ENCODE measurements at places on chromosomes 11 and 22. TPM values are rescaled to one million over a fixed set of nuclear protein-coding genes. Genes with fewer than 3 reads are reported as not detected.

KCNJ1 gene
- 0.10 TPM for total RNA-seq

GRCh38 chr11:108901359-108901758 lies 236.5 kb downstream of the DDX10 start:
- no peak for DNase-seq

DNA sequence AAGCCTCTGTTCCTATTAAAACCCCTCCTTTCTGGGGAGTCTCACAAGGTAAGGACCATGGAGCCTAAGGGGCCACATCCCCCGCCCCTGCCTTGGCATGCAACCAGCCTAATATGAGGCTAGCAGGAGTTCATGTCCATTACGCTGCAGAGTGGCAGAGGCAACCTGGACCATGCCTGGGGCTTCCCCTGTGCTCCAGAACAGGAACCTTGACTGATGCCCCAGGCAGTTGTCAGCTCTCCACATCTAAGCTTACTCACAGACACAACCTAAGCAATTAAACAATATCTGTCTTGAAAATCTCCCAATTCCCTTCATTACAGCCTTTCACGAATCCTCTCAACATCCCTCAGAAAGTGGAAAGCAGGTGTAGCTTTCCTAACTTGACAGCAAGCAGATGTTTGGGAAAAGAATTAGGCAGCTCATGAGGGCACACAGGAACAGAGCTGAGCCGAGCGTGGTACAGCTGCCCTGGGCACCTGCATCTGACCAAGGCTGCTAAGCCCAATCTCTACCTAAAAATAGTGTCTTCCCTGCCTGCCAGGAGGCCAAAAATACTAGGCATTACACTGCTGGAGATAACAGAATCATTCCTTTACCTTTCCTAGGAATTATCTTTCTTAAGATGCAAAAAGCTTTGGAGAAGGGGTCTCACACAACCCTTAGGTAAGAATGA lies 20.8 kb downstream of the C11orf71 start:
- no peak for DNase-seq

- DNase-seq, result no peak
These were observed 126.4 kb upstream of the RASSF10 start for GRCh38 chr11:12882670-12883069.

ZNF70 gene
- 1.7 TPM for total RNA-seq

DNA sequence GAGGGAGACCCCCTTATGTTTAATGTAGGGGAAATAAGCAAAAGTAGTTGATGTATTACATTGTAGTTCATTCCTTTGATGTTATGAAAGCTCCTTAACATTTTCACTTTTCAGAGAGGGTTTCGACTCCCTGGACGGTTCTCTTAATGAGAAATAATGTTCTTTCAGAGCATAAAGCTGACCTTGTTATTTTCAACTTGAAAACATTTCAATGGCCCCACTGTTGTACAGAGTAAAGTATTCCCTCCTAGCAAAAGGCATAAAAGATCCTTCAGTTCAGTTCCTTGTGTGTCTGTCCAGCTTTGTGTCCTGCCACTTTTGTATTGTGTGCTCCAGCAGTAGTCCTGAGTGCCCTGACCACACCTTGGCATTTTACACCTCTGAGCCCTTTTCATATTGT lies 63.9 kb downstream of the UVRAG start:
- DNase-seq, result no peak

DNA sequence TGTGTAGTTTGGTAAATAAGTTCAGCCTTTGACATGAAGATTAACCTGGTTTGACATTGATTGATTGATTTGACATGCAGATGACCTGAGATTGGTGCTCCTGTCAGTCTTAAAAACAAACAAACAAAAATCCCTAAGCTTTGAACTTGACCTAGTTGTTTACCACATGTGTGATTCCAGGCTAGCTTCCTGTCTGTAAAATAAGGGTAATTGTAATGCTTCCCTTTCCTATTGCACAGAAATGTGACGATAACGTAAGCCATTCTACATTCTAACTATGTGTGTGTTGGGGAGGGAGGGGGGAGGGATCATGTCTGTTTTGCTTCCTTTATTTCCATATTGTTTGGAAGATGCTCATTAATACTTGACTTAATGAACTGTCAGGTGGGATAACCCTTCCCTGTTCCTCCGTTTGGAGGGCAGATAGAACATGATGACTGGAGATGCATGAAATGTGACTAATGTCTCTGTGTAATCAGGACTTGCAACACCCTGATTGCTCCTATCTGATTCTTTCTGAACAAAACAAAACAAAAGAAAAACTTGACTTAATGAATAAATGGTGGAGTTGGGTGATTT lies 106.1 kb upstream of the CLMP start:
- DNase-seq, result no peak

DNA sequence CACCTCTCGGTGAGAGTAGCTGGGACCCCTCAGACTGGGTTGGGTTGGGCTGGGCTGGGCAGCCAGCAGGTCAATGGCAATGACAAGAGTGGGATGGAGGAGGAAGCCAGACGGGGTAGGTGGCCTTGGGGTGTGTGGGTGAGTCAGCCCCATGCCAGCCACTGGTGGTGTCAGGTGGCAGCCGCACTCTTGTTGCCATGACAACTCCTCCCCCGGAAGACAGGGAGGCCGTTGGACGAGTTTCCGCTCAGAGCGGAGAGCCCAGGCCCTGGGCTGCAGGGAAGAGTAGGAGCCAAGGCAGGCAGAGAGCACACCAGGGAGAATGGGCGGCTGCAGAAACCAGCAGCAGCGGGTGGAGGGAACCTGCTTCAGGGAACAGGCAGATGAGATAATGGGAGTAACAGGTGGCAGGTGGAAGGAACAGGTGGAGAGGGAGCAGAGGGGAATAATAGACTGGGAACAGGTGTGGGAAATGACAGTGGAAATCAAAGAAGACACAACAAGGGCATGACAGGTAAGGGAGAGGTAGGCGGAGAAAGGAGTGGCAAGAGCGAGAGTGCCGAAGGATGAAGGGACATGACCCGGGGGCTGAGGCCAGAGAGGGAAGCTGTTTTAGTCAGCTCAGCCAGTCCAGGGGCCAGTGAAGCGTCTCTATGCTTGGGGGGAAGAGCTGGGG lies 8.7 kb downstream of the SPTBN2 start:
- no peak for DNase-seq

- no peak for DNase-seq
These were observed 86.9 kb upstream of the NNMT start for GRCh38 chr11:114209343-114209742.

DNA sequence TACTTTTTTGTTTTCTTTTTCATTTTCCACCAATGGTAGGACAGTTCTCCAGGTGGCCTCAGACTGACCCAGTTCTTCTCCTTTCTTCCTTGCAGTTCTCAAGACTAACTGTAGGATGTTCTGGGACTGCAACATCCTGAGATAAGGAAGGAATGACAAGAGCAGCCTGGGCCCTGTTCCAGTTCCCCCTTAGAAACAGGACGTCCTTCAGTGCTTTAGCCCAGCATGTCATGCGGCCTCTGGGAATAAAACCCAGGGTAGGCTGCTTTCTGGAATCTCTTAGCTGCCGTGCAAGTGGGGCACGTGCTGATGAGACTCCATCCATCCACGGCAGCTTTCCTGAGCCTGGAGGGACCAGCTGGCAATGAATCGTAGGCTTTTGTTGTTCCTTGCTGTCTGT lies 24.0 kb upstream of the CADM1 start:
- no peak for DNase-seq

DNA sequence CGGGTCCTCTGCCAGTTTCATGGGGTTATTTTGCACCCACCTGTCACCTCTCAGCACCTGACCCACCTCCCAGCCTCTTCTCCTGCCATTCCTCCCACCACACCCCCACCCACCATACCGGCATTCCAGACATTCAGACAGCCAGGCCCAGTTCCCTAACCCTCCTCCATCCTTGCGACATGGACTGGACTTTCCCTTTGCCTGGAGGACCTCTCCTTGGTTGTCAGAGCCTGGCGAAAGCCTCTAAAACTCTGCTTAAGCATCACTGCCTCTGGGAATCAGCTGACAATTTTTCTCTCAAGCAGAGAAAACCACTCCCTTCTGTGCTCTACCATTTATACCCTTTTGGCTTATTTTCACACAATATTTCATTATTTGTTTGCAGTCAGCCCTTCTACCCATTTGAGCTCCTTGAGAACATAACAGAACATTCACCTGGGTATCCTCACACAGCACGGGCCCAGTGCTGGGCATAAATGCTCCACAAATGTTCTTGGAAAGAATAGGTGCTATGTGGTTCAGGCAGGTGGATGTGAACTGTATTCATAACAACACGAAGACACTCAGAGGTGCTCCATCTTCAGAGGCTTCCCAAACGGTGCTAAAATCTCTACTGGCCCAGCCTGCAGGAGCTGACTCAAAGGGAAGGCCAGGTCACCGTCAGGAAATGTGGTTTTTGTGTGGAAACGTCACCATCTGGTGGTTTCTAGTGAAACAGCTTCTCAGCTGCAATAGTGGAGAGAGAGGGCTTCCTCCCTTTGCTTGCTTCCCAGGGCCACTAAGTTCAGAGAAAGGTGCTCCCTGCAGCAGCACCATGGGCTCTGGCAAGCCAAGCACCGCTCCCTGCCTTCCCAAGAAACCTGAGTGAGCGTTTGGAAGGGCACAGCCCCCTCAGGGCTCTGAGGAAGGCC lies 10.4 kb downstream of the SPATA19 start:
- DNase-seq, result peak; percentile 74

All from lower leg skin (tissue), 4 donors.